ENCODE measurements at places on chromosomes 1 and 21.

GRCh38 chr1:207455183-207455754 lies 1.1 kb downstream of the CR2 start:
- no peak for DNase-seq

GRCh38 chr1:234600418-234601281 lies 9.3 kb downstream of the IRF2BP2 start:
- no peak for DNase-seq

DNA sequence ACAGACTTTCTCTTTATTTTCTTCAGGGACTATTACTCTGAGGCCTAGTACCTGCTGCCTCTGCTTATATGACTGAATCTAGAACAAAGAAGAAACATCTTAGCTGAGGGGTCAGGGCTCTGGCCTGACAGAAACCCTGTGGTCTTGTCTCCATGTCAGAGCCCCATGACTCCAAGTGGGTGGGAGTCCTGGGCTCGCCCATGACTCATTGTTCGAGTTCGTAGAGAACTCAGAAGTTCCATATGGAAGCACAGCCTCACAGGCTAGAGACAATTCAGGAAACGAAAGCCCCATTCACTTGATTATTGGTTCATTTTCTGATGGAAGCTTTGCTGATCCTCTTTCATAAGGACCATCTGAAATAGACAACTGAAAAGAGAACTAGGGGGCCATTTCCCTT lies 73.2 kb downstream of the CD58 start:
- DNase-seq = no peak

GRCh38 chr1:156741481-156741983 lies 644 bp upstream of the MRPL24 start:
- DNase-seq = no peak

- no peak for DNase-seq
Observed at GRCh38 chr1:196229546-196229945, 378.7 kb downstream of the KCNT2 start.

All from activated CD4-positive, alpha-beta T cell treated with anti-CD3 and anti-CD28 coated beads for 24 hours (primary cell).